T-cell (primary cell): ENCODE measurements at places on chromosomes 5 and 9. TPM values are rescaled to one million over a fixed set of nuclear protein-coding genes. Genes with fewer than 3 reads are reported as not detected.

GRCh38 chr9:503881-504852 lies 289.5 kb downstream of the DOCK8 start:
- peak; percentile 64 for DNase-seq

DNA sequence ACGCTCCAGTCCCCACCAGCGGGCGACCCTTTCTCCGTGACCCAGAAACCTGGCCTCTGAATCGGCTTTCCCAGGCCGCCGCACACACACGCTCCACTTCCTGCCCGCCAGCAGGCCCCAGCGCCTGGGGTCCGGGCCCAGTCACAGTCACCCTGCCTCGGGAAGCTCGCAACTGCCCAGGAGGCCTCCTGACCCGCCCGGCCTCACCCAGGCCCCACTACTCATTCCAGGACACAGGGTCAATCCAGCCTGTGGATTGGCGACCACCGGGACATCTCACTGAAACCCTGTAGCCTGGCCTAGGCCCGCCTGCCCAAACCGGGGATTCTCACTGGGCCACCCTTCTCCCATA lies 2.7 kb upstream of the IRX4 start:
- no peak for DNase-seq

DNA sequence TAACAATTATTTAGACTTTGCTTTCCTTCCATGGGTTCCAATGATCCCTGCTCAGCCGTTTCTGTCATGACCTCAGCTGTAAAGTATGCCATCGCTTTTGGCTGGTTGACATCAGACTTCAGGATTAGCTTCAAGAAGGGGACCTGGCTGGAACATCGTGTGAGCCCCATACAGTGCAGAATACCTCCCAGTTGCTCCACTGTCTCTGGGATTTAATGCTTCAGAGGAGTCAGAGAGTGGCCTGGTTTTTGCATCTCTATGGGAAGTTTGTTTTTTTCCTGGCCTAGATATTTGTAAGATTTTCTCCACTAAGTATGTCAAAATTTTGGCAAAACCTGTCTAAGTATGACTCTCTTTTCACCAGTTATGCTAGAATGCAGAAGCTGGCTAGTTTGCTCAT lies 216.9 kb downstream of the GABBR2 start:
- no peak for DNase-seq

GRCh38 chr5:113451797-113452196 lies 17.0 kb upstream of the TSSK1B start:
- no peak for DNase-seq

DNA sequence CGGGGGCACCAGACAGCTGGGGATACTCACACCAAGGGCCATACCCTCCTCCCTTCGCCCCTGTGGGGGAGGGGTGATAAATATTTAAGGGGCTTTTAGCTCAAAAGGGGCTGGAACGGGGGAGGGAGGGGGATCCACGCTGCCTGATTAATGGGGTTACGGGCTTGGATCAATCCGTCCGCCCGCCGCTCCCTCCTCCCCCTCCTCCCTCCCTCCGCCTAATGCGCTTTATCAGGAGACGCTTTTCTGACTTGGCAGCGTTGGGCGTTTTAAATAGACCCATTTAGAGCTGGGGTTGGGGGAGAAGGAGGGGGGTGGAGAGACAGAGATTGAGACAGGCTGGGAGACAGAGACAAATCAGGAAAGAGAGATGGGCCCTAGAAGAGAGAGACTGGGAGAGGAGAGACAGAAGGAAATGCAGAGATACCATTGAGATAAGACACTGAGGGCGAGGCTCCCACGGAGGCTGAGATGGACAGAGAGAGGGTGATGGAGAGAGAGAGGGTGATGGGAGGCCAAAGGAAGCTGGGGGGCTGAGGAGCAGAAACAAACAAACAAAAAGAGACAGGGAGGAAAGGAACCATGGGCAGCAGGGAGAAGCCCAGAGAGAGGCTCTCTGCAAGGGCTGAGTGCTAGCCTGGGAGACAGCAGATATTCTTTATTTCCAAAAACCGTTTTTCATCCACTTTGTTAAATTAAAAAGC lies 10.3 kb downstream of the CNTFR start:
- DNase-seq = no peak

PFN3 gene
- total RNA-seq = not detected

MROH2B gene
- total RNA-seq = not detected

BRD8 gene
- 79.5 TPM for total RNA-seq
